ENCODE measurements at places on chromosomes 3 and 15. TPM values are rescaled to one million over a fixed set of nuclear protein-coding genes. Genes with fewer than 3 reads are reported as not detected.

GRCh38 chr3:174243171-174243570, 616.0 kb upstream of the NAALADL2 start:
- DNase-seq: no peak

DNA sequence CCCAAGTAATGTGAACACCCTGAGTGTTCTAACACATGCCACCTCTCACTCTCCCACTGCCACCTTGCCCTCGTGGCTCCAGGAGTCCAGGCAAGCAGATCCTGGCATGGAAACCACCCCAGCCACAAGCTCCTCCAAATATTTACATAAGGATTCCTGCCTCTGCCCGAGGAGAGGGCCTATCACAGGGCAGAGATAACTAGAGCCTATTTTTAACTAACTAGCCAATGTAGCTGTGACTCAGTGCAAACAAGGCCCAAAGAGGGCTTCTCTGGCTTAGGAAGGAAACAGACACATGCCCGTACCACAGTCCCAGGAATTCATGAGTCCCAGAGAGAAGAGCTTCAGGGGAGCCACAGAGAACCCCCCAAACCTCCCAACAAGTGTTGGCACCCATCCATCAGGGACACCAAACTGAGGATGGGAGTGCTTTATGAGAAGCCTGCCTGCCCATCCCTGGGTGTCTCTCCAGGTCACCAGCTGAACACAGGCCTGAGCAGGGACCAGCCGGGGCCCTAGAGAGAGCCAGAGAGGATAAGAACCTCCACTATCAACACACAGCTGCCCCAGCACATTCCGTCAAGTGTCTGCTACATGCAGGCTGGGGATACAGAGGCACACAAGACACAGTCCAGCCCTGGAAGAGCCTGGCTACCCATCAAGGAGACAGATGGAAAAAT, 9.2 kb downstream of the FYCO1 start:
- DNase-seq: no peak

DNA sequence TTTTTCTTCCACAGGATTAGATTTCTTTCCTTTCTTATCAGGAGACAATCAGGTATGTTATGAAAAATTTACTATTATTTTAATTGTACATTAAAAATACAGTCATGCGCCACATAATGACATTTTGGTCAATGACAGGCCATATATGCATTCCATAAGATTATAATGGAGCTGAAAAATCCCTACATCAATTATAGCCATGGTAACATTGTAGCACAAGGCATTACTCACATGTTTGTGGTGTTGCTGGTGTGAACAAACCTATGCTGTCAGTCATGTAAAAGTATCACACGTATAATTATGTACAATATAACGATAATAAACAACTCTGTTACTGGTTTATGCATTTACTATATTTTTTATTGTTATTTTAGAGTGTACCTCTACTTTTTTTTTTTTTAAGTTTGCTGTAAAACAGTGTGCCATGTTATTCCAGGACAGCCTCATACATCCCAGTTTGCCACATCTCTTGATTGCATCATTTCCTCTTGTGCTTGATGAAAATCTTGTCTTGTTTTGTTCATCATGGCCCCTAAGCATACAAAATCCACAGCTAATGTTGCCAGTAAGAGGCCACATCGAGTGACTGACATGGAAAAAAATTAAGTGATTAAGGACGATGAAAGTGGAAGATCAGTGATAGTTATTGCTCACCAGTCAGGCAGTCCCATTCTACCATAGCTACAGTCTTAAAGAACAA, 21.4 kb downstream of the CALML4 start:
- no peak for DNase-seq

CCR9 gene
- not detected for total RNA-seq

DNA sequence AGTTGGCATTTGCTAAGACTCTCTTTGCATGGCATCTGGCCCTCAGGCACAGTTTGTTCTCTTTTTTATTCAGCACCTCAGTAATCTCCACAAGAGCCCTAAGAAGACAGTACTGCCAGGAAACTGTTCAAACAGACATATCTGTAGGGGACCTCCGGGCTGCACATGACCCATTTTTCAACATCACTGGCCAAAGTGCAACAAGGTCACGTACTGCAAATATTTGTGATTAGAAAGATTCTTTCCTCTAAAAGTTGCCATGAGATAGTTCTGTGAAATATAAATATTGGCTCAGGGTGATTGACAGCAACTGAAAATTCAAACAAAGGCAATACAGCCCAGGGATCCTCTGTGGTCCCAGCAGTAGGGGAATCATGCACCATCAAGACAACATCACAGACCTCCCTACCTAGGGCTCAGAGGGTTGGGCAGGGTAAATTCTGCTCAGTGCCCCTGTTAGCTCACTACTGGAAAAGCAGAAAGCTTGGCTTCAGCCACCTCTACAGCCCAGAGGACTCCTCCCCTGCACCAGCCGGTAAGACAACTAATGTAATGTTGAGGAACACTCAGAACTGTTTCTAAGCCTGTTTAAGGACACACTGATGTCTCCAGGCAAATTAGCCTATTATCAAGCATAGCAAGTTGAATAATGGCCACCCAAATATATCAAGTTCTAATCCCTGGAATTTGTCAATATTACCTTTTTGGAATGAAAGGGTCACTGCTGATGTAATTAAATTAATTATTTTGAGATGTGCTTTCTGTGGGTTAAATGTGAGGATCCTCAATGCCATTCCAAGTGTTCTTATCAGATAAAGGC, 117.4 kb upstream of the LPP start:
- DNase-seq: no peak

GRCh38 chr3:157353652-157354051, 83.0 kb upstream of the PTX3 start:
- no peak for DNase-seq
